ENCODE measurements at places on chromosomes 16 and 17.

DNA sequence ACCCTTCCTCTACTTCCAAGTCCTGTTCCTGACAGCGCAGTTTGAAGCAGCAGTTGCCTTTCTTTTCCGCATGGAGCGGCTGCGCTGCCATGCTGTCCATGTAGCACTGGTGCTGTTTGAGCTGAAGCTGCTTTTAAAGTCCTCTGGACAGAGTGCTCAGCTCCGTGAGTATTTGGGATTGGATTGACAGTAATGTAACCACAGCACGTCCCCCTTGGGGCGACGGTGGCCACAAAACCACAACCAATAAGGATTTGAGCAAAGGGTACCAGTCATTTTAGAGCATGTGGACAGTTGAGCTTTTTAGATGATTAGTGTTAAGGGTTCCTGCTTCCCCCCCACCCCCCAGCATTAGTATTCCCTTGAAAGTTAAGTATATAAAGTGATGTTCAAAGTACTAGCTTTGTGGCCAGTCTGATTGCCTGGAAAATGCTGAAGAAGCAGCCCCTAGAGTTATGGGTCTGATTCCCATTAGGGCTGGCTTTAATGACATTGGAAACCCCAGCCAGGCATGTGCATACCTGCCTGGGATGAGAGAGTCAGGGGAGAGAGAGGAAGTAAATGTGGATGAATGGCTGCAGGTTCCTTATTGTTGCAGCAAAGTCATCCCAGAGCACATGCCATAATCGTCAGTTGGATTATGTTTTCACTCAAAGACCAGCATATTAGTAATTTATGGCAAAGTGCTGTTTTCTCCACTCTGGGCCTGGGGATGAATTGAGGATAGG is 31.6 kb upstream of the SLC12A3 start:
- peak; percentile 68 for DNase-seq

- DNase-seq = no peak
Measured at GRCh38 chr16:10317425-10318001, 68.3 kb upstream of the ATF7IP2 start.

DNA sequence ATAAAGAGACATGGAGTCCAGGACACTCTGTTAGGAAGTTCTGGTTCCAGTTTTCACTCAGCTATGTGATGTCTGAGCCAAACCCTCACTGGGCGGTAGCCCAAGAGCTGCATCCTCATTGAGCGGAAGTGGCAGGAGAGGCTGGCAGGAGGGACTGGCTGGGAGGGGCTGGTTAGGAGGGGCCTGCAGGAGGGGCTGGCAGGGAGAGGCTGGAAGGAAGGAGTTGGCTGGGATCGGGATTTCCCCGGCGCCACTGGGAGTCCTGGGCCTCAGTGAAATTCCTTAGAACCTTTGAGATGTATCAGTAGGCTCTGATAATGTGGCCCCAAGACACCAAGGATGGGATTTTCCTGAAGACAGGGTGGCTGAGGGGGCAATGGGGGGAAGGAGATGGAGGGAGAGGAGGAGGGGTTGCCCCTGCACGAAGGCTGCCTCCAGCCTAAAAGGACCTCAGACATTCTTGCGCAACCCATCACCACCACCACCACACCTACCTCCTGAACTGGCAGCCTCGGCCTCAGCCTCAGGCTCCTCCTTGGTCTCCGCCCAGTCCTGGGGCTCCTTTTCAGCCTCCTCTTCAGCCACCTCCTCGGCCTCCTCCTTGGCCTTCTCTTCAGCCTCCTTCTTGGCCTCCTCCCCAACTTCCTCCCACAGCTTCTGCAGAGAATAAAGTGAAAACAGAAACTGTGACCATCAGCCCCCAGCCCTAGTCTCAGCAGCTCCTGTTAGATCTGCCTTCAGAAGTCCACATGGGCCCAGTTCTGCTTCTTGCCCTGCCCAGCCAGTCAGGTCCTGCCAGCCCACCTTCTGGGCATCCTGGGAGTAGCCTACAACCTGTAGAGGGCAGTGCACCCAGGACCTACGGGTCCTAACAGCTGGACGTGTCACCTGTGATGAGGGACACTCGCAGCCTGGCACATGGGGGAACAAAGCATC is 31.7 kb downstream of the CNGB1 start:
- peak; percentile 65 for DNase-seq

GRCh38 chr17:73934696-73935095 is 268.8 kb upstream of the RPL38 start:
- DNase-seq = no peak

DNA sequence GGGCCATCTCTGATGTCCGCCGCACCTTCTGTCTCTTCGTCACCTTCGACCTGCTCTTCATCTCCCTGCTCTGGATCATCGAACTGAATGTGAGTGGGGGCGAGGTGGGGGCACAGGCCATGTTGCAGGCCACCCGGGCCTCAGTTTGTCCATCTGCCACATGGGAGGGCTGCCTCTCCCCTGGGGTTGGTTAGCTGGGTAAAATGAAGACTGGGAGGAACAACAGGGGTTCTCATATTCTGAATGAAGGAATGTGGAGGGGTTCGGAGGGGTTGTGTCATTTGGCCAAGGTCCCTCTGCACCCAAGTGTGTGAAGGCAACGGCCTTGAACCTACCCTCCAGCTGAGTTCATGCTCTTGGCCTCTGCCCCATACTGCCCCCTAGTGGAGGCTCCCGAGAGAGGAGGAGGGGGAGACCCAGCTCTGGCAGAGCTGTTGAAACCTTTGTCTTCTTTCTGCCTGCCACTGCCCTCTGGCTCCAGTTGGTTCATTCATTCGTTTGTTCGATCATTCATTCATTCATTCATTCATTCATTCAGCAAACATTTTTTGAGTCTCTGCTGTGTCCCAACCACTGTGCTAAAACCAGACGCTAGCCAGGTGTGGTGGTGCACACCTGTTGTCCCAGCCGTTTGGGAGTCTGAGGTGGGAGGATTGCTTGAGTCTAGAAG is 11.4 kb upstream of the TCAP start:
- peak; percentile 50 for DNase-seq

GRCh38 chr17:2388020-2388682 is 12.7 kb downstream of the MNT start:
- DNase-seq = no peak

GRCh38 chr16:67516296-67517154 is 12.1 kb upstream of the RIPOR1 start:
- peak; percentile 78 for DNase-seq

GRCh38 chr17:39271546-39271945 is 45.8 kb upstream of the STAC2 start:
- DNase-seq = no peak

GRCh38 chr17:65283704-65284103 is 146.5 kb downstream of the RGS9 start:
- DNase-seq = peak; percentile 61

- DNase-seq = peak; percentile 14
Measured at GRCh38 chr17:39926588-39927100, 757 bp downstream of the ORMDL3 start.

DNA sequence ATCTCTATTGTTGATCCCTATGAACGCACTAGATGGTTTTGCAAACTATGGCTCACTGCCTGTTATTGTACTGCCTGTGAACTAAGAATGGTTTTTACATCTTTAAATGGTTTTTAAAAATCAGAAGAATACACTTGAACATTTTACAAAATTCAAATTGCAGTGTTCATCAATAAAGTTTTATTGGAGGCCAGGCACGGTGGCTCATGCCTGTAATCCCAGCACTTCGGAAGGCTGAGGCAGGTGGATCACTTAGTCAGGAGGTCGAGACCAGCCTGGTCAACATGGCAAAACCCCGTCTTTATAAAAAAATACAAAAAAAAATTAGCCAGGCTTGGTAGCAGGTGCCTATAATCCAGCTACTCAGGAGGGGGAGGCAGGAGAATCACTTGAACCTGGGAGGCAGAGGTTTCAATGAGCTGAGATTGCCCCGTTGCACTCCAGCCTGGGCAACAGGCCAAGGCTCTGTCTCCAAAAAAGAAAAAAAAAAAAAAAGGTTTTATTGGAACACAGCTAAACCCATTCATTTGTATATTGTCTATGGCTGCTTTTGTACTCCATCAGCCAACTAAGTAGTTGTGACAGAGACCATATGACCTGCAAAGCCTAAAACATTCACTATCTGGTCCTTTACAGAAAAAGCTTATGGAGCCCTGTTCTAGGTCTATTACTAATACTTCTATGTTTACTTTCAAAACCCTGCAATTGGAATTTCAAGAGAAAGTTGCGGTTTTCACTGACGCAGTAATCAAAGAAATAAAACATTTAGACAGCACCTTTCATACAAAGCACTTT is 18.9 kb downstream of the IKZF3 start:
- DNase-seq = no peak

DNA sequence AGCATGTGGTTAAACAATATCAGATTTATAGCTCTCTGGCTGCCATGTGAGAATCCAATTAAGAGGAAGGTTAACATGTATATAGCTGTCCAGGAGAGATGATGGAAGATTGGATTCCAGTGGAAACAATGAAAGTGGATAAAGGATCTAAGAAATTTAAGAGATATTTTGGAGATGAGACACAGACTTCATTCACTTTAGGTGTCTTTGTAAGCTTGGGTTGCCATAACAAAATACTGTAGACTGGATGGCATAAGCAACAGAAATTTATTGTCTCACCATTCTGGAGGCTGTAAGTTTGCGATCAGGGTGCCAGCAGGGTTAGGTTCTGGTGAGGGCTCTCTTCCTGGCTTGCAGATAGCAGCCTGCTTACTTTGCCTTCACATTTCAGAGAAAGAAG is 155.9 kb upstream of the MYOCD start:
- DNase-seq = peak; percentile 42

GRCh38 chr16:68645494-68646388 is 631 bp downstream of the CDH3 start:
- no peak for DNase-seq

GRCh38 chr16:57996406-57997175 is 3.9 kb downstream of the ZNF319 start:
- DNase-seq = no peak

- peak; percentile 86 for DNase-seq
Measured at GRCh38 chr16:11105038-11105903, 150.7 kb downstream of the SOCS1 start.

All from fibroblast of skin of back (primary cell).